CD4-positive, alpha-beta T cell treated with Interleukin-12 subunit alpha and Interleukin-12 subunit beta, for 1 hour (primary cell): ENCODE measurements at places on chromosomes 3 and 15.

DNA sequence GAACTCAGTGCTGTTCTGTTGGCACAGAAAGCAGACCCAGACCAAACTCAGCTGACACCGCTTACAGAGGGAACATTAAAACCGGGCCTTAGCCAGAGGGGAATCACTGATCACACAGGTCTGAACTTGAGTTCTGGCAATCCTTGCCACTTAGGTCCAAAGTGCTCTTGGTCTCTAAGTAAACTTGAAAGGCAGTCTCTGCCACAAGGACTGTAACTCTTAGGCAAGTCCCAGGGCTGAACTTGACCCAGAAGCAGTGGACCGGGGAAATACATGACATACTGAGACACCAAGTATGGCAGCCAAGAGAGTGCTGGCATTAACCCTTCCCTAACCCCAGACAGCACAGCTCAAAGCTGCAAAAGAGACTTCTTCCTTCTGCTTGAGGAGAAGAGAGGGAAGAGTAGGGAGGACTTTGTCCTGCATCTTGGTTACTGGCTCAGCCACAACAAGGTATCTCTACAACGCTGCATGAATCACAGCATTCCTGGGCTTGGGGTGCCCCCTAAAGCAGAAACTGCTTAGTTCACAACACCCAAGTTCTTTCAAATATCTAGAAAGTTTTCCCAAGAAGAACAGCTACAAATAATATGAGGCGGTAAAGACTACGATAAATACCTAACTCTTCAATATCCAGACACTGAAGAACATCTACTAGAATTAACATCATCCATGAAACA, 32.5 kb downstream of the NAALADL2 start:
- no peak for DNase-seq

- no peak for DNase-seq
Observed at GRCh38 chr3:40850861-40851260, 326.1 kb downstream of the ZNF621 start.

DNA sequence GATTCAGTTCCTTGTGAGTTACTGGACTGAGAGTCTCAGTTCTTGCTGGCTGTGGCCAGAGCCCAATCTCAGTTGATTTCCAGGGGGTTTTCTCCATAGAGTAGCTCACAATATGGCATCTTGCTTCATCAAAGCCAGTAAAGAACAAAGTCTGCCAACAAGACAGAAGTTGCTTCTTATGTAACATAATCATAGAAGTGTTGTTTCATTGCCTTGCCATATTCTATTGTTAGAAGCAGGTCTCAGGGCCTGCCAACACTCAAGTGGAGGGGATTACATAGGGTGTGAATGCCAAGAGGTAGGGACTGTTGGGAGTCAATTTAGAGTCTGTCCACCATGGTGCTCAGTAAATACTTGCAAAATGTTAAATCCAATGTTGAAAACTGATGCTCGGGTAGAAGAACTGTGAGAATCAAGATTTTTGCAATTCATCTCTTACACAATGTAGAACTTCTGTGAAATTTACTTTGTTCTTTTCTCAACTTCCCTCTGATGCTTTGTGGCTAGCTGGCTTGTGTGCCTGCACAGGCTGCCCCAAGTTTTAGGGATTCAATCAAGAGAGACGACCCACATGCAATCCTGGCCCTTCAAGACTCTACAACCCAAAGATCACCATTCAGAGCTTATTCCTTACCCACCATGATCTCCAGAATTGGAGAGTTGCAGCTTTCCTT, 13.3 kb upstream of the PXYLP1 start:
- DNase-seq, result no peak

DNA sequence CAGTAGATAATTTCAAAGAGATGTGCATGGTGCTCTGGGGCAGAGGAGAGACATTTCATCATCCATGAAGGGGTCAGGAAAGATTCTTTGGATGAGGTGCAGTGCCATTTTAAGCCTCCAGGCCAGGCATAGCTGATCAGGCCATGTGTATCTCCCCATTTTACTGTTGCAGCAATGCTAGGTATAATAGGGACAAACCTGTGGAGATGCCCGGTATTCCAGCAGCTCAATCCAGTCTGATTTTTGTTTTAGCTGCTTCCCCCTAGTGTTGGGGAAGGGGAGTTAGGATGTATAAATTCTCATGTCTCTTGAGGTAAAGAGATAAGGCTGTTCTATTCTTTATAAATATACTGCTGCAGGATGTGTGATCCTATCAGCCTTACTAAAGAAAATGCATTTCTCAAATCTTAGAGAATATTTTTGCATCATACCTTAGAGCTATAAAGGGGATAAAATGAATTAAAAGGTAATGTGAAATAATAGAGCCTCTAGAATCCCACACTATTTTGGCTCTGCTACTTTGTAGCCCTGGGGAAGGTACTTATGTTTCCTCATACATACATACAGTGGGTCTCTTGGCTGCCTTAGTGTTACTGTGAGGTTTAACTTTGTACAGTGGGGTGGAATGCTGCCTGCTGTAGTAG, 5.2 kb downstream of the CDV3 start:
- DNase-seq, result no peak

GRCh38 chr3:126914226-126914625, 68.7 kb upstream of the PLXNA1 start:
- no peak for DNase-seq

GRCh38 chr3:177711637-177712036, 514.4 kb upstream of the TBL1XR1 start:
- DNase-seq, result no peak

DNA sequence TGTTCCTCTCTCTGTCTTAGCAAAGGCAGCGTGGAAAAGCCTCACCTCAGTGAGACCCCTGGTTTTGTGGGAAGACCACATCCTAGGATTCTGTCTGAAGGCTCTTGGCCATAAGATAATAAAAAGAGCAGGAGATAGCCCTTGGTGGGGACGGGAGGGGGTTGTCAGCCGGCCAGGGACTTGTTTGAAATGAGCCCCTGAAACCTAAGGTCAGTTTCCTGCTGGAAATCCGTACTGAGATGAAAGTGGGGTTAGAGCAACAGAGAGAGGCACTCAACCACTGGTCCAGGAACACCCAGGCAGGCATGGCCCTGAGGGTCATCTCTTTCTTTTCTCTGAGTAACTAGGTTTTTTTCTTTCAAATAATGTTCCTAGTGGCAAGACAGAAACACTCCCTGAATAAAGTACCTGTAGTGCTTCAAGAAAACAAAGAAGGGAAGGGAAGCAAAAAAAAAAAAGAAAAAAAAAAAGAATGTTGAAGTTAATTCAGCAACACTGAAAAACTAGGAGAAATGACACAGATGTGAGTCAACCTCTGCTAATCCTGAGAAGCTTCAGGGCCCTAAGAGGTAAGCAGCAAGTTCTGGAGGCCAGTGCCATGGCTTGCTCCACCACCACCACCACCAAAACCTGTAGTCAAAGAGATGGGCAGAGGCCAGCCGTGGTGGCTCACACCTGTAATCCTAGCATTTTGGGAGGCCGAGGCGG, 3.2 kb downstream of the ITGB5 start:
- DNase-seq, result no peak

- DNase-seq, result no peak
Observed at GRCh38 chr3:38117163-38117716, 19.7 kb downstream of the ACAA1 start.

DNA sequence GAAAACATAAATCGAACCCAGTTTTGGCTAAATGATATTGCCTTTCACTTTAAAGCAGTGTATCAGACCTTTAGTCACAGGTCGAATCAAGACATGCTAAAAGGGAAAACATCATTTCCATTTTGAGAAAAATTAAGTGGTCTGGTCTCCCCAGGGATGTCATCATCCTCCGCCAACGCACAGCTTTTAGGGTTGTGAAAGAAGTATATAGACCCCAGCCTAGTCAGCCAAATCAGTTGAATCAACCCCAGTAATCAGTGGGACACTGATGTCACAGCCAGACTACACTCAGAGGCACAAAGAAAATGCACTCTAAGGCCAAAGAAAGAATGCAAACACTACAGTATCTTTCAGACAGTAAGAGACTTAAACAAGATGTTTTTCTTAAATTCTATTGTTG, 187.4 kb downstream of the ZIC4 start:
- DNase-seq, result no peak

DNA sequence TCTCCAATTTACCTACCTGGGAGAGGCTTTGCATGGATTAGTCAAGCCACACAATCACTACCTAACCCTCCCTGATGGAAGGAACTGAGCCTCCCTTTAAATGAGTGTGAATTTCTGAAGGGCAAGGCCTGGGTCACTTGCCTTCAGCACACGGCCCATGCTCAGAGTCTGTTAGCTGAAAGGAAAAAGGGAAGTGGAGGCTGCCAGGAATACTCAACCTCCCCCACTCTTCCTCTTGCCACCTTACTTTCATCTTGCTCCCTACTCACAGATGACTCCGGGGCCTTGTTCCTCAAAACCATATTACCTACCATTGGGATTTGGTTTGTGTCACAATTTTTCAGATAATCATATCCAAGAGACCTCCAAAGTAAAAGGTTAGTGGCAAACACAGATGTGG, 220.0 kb downstream of the ABHD5 start:
- DNase-seq, result no peak

GRCh38 chr3:174536319-174536718, 322.8 kb upstream of the NAALADL2 start:
- DNase-seq, result no peak

DNA sequence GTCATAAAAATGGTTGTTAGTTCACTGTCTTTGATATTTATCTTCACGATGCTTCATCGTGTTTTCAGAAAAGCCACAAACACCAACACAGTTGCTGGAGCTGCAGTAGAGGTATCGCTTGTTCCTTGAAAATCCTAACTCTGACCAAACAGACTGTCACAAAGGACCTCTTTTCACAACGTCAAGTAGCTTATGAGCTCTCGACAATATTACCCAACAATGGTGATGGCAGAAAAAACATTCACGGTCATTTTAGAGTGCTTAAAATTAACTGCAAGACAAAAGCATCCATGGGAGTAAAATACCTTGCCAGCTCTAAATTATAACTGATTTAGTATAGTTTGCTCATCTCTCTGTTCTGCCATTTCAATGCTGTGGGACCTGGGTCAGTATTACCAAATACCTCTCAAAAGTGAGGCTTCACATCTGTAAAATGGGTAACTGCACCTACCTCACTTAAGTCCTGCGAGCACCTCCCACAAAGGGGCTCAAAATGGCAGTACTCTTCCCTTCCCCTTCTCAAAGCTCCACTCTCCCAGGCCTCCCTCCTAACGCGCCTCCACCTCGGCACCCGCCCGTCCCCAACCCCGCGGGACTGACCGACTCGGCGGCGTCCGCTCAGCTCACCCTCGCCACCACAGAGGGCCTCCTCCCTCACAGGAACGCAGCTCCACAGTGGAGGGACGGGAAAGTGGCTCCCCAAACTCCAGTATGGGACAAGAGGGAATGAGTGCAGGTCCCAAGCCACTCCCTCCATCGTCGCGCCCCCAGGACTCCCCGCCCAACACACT, 546 bp downstream of the TRIM59 start:
- DNase-seq, result peak; percentile 55

- DNase-seq, result no peak
Observed at GRCh38 chr3:133610031-133610430, 36.5 kb downstream of the CDV3 start.
